ENCODE measurements at places on chromosomes 2 and 18.

- DNase-seq = no peak
These were observed 365 bp downstream of the NDUFB3 start for GRCh38 chr2:201072201-201072530.

DNA sequence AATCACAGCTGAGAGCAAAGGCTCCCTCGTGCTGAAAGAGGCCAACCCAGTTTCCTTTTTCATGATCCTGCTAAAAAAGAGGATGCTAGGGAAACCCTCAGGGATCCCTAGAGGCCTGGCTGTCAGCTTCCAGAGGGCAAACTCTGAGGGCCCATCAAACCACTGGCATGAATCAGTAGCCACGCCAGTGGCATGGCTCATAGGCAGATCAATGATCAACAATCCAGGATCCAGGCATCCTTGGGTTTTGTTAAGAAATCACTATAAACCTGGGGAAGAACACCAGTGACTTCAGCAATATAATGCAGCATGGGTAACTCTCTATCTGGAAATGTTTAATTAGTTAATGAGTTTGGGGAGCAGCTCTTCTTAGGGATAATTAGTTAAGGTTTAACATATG, 286.5 kb downstream of the C1D start:
- DNase-seq = no peak

GRCh38 chr18:8602040-8602439, 7.2 kb upstream of the RAB12 start:
- no peak for DNase-seq

DNA sequence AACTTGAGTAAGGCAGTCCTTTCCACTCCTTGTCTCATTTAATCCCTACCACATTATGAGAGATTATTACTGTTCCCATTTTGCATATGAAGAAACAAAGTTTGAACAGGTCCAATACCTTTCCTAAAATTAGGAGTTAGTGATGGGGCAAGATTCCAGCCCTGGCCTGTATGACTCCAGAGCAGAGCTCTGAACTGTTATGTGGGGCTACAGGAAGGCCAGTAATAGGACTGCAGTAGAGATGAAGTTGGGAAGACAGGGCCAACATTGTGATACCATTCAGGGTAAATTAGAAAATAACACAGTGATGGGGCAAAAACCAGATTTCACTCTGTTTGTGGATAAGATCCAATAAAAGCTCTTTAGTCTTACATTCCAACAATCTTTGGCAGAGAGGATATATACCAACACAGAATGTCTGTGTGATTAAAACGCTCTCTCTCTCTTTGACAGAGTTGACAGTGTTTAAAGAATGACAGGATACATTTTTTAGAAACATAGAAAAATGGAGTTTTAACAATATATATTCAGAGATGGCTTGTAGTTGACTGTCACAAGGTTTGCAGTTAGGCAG, 22.7 kb downstream of the KATNAL2 start:
- DNase-seq = no peak

GRCh38 chr2:200221055-200221955, 85.2 kb upstream of the SPATS2L start:
- no peak for DNase-seq

- DNase-seq = no peak
These were observed 141.3 kb upstream of the THUMPD2 start for GRCh38 chr2:39920307-39920801.

- no peak for DNase-seq
These were observed 12.1 kb upstream of the MAP2 start for GRCh38 chr2:209411718-209412117.

- DNase-seq = no peak
These were observed 7.5 kb downstream of the SGPP2 start for GRCh38 chr2:222431869-222432268.

GRCh38 chr2:101036562-101036961, 34.5 kb downstream of the RPL31 start:
- DNase-seq = no peak

DNA sequence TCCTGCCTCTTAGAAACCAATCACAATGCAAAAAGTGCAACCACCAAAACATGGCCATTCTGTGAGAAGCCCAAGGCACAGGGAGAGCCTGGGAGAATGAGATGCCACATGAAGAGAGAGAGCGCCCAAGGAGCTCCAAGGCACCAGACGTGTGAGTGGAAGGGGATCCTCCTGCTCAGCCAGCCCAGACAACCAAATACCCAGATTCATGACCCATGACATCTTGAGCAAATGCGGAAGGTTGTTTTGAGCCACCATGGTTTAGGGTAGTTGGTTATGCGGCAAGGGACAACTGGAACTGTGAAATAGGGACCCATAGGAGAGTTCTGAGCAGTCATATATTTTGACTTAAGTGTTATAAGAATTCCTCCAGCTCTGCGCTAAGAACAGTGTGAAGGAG, 7.0 kb downstream of the AFF3 start:
- no peak for DNase-seq

GRCh38 chr2:71609958-71610357, 156.6 kb downstream of the DYSF start:
- no peak for DNase-seq

DNA sequence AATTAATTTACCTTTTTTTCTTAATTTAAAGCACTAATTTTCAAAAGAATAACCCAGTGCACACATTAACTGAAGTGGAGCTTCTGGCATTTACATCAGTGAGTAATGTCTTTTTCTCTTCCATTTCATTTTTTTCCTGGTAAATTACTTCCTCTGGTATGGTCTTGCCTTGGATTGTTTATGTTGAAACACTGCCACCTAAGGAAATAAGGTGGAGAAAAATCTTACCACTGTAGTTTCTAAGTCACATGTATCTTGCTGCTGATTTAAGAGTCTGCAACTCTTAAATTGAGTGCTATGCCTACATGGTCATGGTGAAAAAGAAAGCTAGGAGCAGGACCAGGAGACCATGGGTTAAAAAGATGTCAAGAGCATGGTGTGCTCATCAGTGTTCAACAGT, 51.0 kb downstream of the TTC27 start:
- no peak for DNase-seq

DNA sequence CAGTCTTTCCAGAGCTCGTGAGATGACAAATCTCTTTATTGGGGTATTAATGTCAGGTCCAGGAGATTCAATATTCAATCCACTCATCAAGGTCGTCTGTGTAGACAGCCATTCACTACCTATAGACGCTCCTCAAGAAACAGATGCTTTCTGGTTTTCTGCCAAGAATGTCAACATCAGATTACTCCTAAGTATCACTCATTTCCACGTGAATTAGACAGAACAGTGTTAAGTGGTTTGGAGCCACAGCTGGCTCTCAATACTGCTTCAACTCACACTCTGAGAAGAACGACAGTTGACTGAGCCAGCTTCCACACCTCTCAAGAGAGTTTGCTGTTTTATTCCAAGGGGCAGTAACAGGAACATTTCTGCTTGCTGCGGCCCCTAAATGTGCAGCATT, 113.5 kb upstream of the NEDD4L start:
- DNase-seq = no peak

DNA sequence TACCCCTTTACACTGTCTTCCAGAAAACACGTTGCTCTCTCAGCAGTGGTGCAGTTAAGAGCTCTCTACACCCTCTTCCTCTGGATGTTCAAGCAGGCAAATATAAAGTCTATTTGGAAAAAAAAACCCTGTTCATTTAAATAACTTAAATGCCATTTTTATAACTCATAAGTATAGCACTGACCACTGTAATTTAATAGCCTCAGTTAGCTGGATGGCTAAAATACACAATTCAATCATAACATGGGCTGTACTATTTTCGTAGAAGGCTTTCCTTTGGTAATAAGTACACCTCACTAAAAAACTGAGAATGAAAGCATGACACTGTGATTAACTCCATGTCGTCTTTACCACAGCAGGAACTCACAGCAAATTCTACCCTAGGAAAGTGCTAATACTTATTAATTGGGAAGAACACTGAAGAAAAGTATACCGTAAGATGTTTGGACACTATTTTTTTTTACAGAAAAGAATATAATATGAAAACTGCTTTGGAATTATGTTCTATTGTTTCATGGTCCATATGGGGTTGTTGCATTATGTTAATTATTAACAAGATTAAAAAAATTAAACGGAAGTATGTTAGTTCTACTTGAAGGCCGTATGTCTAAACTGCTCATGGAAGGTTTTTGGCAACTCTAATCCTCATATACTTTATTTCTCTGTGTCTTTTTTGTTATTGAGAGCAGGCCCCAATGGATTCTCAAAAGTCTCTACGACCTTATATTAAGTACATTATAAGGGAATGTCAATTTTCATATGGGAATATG, 269.1 kb downstream of the ZNF385B start:
- no peak for DNase-seq

- no peak for DNase-seq
These were observed 179.7 kb downstream of the ICOS start for GRCh38 chr2:204116159-204116792.

DNA sequence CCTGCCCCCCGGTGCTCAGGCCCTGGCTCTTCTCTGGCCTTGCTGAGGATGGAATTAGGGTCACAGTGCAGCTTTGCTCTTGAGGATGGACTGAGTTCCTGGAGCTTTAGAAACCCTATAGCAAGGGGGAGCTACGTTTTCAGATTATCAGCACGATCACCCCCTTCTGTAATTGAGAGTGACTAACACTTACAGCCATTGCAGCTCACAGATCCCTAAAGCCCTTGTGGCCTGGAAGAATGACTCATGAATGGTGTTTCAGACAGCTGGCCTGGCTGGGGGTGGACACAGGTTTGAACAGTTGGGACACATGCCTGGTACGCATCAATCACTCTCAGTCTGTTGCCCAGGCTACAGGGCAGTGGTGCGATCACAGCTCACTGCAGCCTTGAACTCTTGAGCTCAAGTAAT, 79.7 kb upstream of the IGFBP5 start:
- DNase-seq = no peak

DNA sequence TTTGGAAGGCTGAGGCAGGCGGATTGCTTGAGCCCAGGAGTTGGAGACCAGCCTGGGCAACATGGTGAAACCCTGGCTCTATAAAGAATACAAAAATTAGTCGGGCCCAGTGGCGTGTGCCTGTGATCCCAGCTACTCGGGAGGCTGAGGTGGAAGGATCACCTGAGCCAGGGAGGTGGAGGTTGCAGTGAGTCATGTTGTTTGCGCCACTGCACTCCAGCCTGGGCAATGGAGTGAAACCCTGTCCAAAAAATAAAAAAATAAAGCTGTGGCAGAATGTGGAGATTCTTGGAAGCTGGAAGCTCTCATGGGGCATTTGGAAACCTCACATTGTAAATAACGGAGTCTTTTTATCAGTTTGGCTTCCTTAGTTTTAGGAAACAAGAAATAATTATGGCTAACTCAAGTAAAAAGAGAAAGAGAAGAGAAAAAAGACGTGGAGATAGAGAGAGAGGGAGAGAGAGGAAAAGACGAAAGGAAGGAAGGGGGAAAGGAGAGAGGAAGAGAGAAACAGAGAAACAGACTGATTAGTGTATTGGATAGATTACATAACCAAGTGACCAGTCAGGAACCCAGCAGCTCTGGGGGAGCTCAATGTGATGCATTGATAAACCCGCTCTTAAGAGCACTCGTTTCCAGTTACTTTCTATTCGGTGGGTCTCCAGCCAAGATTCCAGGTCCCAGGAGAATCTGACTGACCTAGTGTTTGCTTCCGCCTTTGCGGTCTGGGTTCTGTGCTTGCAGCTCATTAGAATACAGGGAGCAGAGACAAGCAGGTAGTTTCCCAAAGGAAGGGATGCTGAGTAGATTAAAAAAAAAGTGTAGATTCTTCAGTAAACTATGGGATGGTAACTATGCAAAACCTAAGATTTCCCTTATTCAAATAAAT, 1.1 kb upstream of the SPAST start:
- DNase-seq = no peak

DNA sequence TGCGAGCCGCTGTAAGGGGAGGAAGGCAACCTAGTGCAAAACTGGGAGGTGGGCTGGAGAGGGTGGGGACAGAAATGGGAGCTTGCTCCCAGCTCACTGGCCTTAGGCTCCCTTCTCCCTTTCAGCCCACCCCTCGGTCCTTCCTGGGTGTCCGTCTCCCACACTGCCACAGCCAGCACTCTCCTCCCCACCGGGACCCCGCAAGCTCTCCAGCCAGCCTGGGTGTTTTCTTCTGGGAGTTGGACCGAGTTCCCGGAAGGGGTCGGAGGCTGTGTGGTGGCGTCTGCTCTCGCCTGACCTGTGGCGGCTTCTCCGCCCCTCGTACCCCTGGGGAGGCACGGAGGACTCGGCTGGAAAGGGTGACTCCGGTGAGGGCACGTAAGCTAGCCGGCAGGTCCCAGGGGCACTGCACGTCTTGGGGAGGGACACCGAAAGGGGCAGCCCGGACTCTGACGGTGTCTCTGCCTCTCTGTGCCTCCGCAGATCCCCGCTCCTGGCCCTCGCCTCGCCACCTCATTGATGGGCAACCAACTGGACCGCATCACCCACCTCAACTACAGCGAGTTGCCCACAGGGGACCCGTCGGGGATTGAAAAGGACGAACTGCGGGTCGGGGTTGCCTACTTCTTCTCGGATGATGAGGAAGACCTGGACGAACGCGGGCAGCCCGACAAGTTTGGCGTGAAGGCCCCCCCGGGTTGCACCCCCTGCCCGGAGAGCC, 1.1 kb downstream of the LRATD1 start:
- no peak for DNase-seq

DNA sequence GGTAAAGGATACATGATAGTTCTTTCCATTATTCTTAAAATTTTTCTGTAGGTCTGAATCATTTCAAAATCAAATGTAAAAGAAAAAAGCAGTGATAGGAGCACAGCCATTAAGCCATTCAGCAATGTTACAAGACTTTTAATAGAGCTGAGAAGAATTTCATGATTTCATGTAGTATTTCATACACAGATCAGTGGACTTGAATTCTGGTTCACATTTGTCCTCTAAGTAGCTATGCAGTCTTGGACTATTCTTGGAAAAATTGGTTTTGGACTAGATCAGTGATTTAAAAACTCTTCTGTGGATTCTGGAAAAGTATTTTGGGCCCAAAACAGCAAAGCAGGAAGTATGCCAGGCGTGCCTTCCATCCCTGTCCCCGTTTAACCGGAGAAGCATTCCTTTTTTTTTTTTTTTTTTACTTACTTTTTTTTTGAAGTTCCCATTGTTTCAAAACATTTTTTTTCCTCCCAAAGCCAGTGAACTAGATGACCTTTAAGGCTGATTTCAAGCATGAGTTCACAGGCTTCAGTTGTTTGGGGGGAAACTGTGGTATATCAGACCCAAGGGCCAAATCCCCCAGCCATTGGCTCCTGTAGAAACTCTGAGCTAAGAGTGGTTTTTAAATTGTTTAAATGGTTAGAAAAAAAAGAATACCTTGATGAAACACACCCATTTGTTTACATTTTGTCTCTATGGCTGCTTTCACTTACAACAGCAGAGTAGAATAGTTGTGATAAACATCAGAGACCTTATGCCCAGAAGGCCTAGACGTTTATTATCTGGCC, 17.5 kb upstream of the POLI start:
- no peak for DNase-seq
